ENCODE measurements at places on chromosomes 7 and 10.

DNA sequence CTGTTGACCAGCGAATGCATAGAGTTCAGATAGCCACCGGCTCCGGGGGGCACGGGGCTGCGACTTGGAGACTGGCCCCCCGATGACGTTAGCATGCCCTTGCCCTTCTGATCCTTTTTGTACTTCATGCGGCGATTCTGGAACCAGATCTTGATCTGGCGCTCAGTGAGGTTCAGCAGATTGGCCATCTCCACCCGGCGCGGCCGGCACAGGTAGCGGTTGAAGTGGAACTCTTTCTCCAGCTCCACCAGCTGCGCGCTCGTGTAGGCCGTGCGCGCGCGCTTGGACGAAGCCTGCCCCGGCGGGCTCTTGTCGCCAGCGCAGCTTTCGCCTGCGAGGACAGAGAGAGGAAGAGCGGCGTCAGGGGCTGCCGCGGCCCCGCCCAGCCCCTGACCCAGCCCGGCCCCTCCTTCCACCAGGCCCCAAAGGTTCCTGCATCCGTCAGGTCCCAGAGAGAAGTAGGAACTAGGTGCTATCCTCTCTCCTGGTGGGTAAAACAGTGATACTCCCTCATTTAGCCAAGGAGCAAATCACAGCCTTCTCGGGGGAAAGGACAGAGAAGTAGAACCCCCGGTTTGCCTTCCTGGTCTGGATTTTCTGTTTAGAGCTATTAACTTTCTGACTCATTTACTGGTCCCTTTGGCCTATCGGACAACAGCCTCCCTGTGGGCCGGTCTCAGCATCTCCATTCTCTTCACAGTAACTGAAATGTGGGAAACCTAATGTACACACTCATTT, 6.1 kb upstream of the HOXA2 start:
- no peak for DNase-seq

- DNase-seq: no peak
Measured at GRCh38 chr10:57338823-57339558, 928.7 kb downstream of the IPMK start.

DNA sequence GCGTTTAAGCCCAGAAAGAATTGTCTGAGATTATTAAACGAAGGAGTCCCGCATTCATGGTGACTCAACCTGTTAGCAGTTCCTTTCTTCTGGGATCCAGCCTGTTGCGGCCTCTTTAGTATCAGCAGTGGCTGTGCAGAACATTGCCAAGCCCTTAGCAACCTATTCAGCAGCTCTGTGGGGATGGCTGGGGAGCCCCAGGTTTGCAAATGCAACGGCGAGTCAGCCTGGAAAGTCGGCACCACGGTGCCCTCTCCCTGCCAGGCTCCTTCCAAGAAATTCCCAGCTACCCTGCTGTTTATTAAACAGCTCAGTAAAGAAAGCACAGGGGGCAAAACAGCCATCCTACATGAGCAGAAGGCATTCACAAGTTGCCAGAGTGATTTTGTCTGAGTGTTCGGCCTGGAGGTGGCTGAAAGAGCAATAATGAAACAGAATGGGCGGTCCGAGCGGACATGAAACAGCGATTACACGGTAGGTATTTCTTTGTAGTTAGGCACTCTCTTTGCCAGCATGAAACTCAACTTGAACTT, 198.3 kb downstream of the BAMBI start:
- DNase-seq: no peak

GRCh38 chr10:116096526-116096925, 176.5 kb downstream of the GFRA1 start:
- no peak for DNase-seq

- no peak for DNase-seq
Measured at GRCh38 chr7:115491744-115492380, 538.7 kb downstream of the TFEC start.

GRCh38 chr10:92413519-92413918, 122.6 kb downstream of the MARCHF5 start:
- DNase-seq: no peak

GRCh38 chr7:141393056-141393455, 158.2 kb upstream of the AGK start:
- no peak for DNase-seq

Measured in stimulated activated CD8-positive, alpha-beta memory T cell treated with anti-CD3 and anti-CD28 coated beads, Interleukin-7, amount 100 ng/mL, for 24 hours (primary cell).